Hepatocyte (in vitro differentiated cells): ENCODE measurements at places on chromosomes 5 and 9.
A peak's percentile ranks its signal among the peaks of the same experiment; 100 is the strongest.

- DNase-seq, result no peak
Measured at GRCh38 chr5:36374266-36374862, 72.7 kb upstream of the RANBP3L start.

DNA sequence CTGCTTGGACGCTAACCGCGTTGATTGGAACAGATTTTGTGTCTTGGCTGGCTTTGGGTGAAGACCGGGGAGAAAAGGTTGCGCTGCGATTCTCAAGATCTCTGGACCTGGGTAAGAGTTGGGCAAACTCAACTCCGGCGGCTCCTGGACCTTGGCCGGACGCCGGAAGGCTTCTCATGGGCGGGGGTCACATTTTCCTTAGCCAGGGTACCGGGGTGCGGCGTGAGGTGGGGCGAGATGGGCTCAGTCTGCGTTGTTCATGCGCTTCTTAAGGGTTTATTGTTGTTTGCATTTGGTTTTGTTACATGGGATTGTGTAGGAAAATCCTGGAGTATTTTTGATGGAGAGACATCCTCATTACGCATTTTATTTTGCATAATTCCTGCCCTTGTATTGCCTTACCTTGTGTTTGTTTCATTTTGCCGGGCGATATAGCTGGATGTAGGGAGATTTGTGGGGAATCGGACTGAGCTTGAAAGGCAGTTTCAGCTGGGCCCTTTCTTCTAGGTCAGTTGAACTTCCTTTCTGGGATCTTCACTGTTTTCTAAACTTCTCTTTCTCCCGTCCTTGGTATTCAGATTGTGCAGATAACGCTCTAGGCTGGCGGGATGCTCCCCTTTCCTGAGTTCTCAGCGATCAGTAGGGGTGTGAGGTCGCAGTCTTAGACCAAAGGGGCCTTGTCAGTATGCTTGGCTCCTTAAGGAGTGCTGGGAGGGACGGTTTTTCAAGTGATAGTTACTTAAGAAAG, 524 bp downstream of the MEGF10 start:
- no peak for DNase-seq

DNA sequence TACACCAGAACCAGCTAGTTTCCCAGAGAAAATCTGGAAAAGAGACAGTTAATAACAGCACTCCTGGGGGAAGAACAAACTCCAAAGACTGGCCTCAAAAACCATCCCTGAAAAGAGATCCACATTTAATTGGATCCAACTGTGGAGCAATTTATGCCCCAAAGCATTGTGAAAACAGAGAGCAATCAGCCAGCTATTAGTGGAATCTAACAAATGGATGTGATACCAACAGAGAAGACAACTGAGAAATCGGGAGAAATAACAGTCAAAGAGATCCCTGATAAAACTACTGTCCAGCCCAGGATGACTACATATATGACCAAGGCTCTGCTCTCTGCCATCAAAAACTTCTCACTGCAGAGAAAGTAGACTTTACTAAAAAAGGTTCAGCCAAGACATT, 40.5 kb upstream of the TRIO start:
- no peak for DNase-seq

- no peak for DNase-seq
Measured at GRCh38 chr5:36438765-36439561, 137.3 kb upstream of the RANBP3L start.

GRCh38 chr9:26331223-26331622, 561.4 kb downstream of the CAAP1 start:
- no peak for DNase-seq

DNA sequence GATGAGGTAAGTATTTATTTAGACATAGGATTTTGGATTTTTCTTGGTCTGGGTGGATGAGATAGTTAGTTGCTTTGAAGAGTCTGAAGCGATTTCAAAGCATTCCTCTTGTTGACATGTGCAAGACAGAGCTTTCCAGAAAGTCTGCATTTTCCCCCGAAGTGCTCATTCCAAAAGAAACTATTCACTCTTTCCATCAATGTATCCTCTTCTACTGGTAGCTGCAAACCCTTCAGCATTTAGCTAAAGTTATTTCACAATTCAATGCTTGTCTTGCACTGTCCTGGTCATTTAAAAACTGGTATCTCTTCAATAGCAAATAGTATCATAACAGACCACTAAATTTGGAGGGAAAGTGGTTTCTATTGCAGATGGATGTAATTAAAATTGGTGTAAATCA, 13.0 kb downstream of the NREP start:
- peak; percentile 30 for DNase-seq

- peak; percentile 63 for DNase-seq
Measured at GRCh38 chr5:128537221-128537999, 635 bp downstream of the FBN2 start.

- DNase-seq, result no peak
Measured at GRCh38 chr5:171453056-171453725, 33.7 kb downstream of the FGF18 start.

- DNase-seq, result peak; percentile 31
Measured at GRCh38 chr5:123868267-123868666, 356.3 kb downstream of the CSNK1G3 start.

GRCh38 chr5:115770466-115770865, 46.0 kb downstream of the CDO1 start:
- DNase-seq, result no peak

DNA sequence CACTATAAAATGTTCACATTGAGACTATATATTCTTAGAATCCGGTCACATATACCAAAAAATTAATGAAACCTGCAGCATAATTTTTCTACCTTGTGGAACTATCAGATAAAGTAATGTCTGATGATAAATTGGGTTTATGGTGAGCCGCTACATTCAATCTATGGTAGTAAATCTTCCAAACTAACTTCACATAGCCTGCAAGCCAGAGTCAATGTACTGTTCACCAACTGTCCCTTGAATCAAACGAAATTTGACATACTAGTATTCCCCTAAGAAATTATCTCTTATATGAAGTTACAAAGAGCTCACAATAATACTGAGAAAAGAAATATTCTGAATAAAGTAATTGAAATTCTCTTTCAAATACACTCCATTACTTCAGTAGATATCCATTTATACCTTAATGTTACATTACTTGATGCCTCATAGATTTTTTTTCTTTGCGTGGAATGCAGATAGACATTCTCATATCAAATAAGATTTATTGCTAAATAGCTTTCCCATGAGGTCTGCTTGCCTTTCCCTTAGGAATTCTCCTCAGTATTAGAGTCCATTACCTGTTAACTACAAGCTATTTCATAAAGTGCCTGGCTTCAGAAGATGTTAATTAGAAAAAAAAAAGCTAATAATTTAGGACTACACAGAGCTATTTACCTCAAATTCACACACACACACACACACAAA, 169.5 kb downstream of the PTPRD start:
- no peak for DNase-seq

- peak; percentile 27 for DNase-seq
Measured at GRCh38 chr5:35815089-35815936, 41.4 kb upstream of the IL7R start.

DNA sequence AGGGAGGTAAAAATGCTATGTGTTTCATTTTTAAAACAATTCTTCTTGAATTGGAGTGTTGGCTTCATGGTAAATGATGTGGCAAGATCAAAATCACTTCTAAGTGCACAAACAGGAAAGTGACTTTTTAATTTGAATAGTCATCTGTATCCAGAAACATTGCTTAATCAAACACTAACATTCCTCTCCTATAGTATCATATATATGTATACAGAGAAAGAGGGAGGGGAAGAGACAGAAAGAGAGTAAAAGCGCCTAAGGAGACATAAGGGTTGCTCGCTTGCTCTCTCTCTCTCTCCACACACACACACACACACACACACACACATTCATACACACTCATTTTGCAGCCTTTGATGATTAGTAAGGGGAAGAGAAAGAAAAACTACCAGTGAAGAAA, 95.4 kb upstream of the PRDM9 start:
- no peak for DNase-seq

DNA sequence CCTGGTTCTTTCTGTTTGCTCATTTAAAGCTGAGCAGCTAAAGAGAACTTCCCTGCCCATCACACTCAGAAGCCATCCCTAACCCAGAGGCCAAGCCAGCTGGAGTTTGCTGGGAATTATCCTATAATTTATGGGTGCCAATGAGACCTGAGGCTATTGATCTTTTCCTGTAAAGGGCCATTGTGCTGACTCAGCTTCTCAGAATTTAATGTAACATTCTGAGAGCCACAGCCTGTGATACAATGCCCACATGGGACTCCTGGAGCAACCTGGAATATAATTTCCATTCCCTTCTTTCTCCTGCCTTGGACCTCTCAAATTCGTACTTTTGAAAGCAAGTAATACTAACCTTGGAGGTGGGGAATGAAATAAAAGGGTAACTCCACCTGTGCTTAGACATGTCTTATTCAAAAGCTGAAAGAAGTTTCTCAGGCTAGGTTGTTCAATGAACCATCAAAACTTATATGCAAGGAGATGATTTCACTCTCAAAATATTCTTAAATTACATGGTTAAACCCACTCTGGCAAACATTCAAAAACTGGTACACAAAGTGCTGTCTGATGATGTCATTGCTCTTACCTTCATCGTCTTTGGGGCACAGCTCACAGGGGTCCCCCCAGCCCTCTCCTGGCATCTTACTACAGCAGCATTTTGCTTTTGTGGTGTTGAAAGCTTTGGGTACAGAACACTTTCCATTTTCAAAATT, 206.7 kb downstream of the SLC12A2 start:
- no peak for DNase-seq

- DNase-seq, result no peak
Measured at GRCh38 chr5:6319116-6319515, 59.2 kb downstream of the MED10 start.

GRCh38 chr9:135106551-135107270, 19.2 kb downstream of the OLFM1 start:
- no peak for DNase-seq

GRCh38 chr9:37617161-37617560, 24.8 kb upstream of the TOMM5 start:
- peak; percentile 19 for DNase-seq

GRCh38 chr5:1001406-1002270, 7.0 kb upstream of the NKD2 start:
- DNase-seq, result no peak

- no peak for DNase-seq
Measured at GRCh38 chr5:12141496-12141895, 237.2 kb upstream of the CTNND2 start.

GRCh38 chr5:56053363-56053762, 58.6 kb upstream of the IL6ST start:
- DNase-seq, result no peak

- no peak for DNase-seq
Measured at GRCh38 chr5:146721073-146721815, 157.3 kb downstream of the PPP2R2B start.
